GM12892 (cell line): ENCODE measurements at places on chromosomes 3 and 15.

GRCh38 chr3:17825298-17825697 lies 82.9 kb upstream of the TBC1D5 start:
- DNase-seq = no peak

GRCh38 chr3:184359610-184360009 lies 1.8 kb downstream of the CLCN2 start:
- no peak for DNase-seq

DNA sequence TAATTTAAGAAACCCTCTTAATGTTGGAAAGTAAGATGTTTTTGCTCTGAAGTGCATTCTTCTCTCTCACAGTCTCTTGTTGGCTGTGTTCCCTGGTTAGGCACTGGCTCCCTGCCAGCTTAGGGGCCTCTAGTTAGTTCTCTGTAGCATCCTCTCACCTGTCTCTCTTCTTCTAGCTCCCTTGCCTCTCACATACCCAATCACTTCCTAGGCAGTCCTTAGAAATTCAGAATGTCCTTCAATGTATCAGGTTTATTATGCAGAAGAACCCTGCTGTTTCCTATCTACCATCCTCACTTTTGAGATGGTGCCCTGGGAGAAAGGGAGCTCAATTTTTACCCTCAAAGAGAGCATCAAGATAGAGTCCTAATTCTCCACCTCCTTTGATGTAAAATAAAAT lies 36.2 kb upstream of the CPNE4 start:
- DNase-seq = no peak

GRCh38 chr3:193452338-193452737 lies 73.8 kb upstream of the ATP13A5 start:
- no peak for DNase-seq

DNA sequence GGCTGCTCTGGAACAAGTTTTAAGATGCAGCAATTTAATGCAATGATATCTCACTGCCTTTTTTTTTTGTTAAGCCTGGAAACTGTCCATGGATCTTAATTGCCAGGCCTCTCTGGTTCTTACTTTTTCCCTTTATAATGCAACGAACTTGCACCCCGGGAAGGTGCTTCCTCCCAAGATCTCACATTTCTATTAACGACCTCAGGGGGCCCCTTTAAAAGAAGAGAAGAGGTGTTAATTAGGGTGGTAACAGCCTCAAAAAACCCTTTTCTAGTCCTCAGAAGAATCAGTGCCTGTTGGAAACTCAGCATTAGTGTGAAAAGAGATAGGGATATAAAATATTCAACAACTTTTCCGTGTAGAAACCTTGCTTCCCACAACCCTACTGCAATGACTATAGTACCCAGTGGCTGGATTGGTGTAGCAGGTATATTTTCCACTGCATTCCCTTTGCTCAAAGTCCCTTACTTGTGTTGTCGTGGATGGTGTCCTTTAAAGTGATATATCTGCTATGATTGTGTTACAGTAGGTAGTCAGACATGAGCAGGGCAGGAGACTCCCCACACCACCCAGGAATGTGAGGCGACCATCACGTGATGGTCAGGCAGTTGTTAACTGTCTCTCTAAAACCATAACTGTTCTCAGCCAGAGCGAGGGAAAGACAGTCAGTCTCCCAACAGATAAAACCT lies 121.8 kb downstream of the CTNNB1 start:
- no peak for DNase-seq

DNA sequence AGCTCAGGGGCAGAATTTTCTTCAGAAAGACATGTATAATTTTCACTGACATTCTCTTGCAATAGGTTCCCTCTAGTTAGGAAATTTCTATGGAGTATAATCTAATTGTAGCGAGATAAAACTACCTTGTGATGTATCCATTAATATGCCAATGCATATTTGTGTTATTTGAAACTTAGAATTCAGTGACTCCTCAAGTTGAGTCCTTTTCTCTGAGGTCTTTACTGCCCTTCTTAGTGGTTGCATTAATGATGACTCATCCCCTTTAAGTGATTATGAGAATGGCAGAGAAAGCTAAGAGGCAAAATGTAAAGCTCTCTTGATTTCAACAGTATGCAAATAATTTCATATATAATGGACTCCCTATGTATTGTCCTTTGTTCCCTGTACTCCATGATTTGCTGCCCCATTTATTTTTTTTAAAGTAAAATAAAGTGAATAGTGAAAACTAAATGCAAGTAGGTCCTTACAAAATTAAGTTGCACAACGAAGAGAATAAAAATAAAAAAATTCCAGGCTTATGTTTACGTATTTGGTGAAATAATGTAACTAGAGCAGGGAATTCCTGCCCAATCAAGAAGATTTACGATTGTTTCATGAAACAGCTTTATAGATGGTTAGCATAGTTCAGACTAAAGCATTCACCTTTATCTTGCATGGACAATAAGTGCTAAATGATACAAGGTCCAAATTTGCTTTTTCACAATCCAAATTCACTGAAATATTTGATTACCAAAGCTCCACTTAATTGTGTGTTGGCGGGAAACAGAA lies 78.1 kb downstream of the ZPLD1 start:
- no peak for DNase-seq

GRCh38 chr3:5298453-5298852 lies 110.9 kb downstream of the EDEM1 start:
- peak; percentile 8 for DNase-seq

GRCh38 chr3:151305060-151305774 lies 11.4 kb downstream of the GPR87 start:
- DNase-seq = no peak

DNA sequence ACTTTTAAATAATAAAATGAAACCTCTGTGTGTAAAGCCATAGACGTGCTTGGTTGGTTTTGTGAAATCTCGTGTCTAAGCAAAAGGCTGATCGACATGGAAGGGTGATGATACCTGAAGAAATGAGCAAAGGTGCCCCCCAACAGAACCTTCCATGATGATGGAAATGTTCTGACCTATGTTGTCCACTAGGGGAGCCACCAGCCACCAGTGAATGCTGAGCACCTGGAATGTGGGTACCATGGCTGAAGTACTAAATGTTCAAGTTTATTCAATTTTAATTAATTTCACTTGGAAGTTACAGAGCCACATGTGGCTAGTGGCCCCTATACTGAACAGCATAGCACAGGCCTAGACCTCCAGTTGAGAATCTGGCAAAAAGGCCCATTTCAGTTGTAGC lies 158.8 kb downstream of the POLR2M start:
- DNase-seq = no peak

DNA sequence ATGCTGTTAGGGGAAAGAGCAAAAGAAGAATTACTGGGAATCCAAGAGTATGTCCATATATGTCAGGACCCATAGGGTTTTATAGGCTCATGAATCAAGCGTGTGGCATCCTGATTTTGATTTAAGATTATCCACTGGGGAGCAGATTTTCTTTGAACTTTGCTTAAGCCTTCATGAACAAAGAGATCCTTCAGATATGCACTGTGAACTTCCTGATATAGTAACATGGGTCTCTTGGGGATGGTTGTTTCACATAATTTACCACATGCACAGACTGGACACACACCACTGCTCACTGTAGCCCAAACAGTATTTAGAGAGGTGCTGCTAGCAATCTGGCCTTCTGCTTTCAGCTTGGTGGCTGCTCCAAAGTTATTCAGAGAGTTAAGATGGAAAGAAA lies 200.9 kb upstream of the ZPLD1 start:
- no peak for DNase-seq

- DNase-seq = no peak
Observed at GRCh38 chr15:26231096-26231495, 368.0 kb upstream of the ATP10A start.

DNA sequence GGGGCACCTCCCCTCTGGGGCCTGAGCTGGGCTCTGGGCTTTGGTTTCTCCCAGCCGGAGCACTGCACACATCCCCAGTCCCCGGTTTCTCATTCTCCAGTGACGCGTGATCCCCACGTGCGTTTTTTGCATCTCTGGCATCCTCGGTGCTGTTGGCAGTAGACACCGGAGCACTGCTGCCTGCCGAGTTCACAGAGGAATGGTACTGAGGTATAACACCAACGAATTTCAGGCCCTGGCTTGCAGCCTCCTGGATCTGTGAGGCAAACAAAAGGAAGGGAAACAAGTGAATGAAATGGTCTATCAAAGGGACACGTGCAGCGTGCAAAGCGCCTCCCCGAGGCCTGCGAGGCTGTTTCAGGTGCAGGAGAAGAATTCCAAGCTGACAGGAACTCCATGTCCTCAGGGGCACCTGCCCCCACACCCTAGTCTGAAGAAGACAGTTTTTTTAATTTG lies 112.9 kb downstream of the OXNAD1 start:
- no peak for DNase-seq

DNA sequence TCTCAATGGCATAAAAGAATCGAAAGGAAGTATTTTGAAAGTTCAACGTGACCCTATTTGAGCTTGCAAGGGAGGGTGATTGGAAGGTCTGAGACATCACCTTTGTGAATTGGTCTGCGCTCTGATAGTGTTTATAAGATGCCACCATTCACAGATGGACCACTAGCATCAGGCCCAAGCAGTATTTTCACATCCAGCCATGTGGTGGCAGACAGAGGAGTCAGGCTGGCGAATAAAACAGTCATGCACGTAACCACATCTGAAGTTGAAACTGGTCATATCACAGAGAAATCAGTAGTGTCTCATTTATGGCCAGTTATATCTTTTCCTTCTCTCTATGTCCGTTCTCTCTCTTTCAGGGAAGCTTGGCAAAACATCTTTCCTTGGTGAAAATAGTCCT lies 170.1 kb upstream of the ONECUT1 start:
- no peak for DNase-seq

GRCh38 chr3:131705558-131706051 lies 202.8 kb upstream of the MRPL3 start:
- DNase-seq = no peak

- DNase-seq = no peak
Observed at GRCh38 chr3:41574900-41575299, 375.6 kb downstream of the CTNNB1 start.

DNA sequence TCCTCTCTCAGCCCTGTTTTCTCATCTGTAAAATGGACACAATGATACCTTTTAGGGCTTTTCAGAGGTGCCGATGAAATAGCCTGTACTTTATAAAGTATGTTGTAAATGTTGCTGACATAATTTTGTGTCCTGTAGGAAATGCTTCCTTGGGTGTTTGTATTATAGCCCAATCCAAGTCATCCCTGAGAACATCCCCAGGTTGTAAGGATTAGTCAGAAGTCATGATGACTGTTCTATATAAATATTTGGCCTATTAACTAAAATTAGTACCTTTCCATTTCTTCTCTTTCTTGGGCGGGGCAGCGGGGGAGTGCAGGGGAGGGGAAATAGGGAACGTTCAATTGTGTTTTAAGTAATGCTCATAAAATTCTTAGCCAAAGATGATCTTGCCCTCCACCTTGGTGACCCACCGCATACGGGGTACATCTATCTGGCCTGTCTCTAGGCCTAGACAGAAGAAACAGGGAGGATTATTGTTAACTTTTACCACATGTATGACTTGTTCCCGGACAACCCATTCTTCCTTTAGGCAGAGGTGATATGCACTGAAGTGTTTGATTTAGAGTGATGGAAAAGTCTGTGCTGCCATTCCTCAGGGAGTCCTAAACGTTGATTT lies 120.7 kb downstream of the VGLL4 start:
- no peak for DNase-seq

GRCh38 chr15:49379996-49380395 lies 43.0 kb upstream of the FGF7 start:
- no peak for DNase-seq

- no peak for DNase-seq
Observed at GRCh38 chr15:79978655-79979514, 7.9 kb upstream of the BCL2A1 start.

GRCh38 chr15:69149803-69150202 lies 10.6 kb upstream of the GLCE start:
- DNase-seq = no peak

DNA sequence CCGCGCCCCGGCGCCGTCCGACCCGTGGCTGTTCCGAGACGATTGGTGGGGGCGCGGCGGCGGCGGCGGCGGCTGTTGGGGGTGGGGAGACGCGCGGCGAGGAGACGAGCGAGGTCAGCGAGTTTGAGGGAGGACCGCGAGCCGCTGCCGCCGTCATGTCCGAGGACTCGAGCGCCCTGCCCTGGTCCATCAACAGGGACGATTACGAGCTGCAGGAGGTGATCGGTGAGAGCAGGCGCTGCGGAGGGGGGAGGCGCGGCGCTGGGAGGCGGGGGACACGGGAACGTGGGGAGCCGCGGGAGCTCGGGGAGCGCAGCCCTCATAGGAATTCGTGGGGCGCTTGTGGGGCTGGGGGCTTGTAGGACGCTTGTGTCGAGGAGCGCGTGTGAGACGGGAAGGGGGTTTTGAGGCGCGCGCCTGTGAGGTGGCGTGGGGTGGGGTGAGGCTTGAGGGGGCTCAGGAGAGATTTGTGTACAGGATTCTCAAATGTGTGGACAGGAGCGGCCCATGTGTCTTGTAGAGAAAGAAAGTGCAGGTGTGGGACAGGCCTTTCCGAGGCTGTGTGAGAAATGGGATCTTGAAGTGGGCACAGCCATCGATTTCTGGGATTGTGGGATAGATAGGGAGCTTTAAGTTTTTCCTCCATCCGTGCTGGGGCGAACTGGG lies 518 bp downstream of the OXSR1 start:
- no peak for DNase-seq

DNA sequence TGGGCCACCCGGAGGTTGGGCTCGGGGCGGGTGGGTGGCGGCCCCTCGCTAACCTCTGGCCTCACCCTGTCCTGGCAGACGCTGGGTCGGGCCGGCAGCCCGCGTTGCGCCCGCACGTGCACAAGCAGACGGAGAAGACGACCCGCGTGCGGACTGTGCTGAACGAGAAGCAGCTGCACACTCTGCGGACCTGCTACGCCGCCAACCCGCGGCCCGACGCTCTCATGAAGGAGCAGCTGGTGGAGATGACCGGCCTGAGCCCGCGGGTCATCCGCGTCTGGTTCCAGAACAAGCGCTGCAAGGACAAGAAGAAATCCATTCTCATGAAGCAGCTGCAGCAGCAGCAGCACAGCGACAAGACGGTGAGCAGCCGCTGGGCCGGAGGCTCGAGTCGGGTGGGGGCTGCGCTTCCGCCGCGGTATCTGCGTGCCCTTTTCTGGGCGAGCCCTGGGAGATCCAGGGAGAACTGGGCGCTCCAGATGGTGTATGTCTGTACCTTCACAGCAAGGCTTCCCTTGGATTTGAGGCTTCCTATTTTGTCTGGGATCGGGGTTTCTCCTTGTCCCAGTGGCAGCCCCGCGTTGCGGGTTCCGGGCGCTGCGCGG lies 3.7 kb downstream of the ISL2 start:
- DNase-seq = no peak
